ENCODE measurements at places on chromosomes 13 and 19.

DNA sequence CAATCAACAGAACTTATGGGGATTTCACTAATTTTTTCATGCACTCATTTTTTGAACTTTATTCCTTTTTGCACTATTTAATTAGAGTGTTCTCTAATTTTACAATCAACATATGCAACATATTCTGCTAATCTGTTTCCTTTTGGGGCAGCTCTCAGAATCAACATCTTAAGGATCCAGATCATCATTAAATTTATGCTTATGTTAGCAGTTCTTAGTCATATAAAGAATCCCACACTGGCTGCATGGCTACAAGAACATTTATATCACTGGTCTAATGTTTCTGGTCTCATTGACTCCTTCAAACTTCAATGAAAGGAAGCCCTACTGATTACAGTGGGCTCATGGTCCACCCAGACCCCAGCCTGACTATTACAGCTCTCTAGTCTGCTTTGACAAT lies 245.2 kb downstream of the RBM26 start:
- DNase-seq: no peak

GRCh38 chr13:110036060-110036459 lies 249.7 kb upstream of the IRS2 start:
- no peak for DNase-seq

DNA sequence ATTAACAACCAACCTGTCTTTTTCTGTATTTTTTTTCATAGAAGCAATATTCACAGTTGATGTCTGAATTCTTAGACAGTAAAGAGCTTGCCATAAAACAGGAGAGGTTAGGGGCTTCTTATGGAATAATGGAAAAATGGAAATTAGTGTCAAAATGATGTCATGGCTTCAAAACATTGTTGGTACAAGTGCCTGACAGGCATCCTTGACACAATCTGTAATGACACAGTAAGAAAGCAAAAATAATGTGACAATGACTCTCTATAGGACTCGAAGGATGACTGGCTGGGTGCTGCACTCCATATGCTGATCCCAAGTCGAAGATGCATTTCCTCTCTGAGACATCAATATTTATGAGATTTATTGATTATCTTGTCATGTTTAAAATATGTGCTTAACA lies 205.3 kb upstream of the DACH1 start:
- no peak for DNase-seq

GRCh38 chr19:1394252-1395193 lies 6.8 kb downstream of the GAMT start:
- no peak for DNase-seq

GRCh38 chr19:9786342-9786741 lies 17.8 kb upstream of the ZNF846 start:
- DNase-seq: no peak

GRCh38 chr19:9205501-9206113 lies 13.8 kb downstream of the OR7D4 start:
- peak; percentile 21 for DNase-seq

GRCh38 chr13:73995736-73996135 lies 138.5 kb downstream of the KLF12 start:
- no peak for DNase-seq

DNA sequence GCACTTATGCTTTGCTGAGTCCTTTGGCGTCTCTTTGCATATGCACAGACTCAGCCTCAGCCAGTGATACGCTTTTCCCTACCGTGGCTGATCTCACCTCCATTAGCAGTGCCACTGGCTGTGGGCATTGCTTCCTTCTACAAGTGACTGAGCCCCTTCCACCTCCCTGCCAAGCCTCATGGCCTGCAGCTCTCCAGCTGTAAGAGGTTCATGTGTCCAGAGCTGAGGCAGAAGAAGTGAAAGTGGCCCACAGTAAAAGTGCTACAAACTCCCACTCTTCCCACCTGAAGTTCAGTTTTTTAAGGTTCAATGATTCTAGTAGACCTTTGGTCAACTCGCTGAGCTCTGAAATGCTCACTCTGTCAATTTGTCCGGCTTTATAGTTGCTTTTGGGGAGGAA lies 44.7 kb downstream of the SMARCA4 start:
- no peak for DNase-seq

DNA sequence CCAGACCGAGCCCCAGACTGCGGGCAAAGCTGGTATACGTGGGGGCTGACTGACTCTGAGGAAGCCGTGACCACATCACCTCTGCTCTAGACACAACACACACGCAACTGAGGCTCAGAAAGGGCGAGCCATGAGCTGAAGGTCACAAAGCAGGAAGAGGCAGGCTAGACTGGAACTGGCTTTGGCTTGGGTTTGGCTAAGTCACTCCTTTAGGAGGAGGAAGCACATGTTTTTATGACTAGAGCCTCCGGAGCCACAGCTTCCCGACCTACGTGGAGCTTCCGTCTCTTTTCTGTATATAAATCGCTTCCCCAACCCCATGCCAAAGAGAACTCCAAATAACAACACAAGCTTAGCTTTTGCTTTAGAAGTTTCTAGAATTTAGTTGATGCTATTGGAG lies 48.0 kb downstream of the RFX2 start:
- no peak for DNase-seq

DNA sequence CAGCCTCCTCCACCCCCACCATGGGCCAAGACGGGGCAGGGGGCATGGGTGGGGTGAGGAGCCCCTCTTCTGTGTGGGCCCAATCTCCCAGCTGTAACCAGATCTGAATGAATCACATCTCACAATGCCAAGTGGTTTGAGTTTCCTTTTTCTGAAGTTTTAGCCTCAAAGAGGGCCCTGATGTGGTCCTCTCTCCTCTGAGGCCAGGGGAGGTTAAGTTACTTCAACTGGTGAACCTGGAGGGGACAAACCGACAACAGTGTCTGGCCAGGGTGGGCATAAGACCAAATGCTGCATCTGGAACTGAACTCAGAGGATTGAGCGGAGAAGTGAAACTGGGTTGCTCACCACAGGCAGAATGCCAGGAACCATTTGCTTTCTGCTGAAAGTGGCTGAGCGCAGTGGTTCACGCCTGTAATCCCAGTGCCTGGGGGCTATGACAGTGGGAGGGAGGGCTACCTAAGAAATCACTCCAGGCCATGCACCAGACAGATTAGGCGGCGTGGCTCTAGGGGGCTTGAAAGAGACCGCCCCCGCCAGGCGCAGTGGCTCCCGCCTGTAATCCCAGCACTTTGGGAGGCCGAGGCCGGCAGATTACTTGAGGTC lies 15.4 kb upstream of the IRGC start:
- no peak for DNase-seq

GRCh38 chr13:51632591-51633362 lies 48.5 kb downstream of the WDFY2 start:
- no peak for DNase-seq

DNA sequence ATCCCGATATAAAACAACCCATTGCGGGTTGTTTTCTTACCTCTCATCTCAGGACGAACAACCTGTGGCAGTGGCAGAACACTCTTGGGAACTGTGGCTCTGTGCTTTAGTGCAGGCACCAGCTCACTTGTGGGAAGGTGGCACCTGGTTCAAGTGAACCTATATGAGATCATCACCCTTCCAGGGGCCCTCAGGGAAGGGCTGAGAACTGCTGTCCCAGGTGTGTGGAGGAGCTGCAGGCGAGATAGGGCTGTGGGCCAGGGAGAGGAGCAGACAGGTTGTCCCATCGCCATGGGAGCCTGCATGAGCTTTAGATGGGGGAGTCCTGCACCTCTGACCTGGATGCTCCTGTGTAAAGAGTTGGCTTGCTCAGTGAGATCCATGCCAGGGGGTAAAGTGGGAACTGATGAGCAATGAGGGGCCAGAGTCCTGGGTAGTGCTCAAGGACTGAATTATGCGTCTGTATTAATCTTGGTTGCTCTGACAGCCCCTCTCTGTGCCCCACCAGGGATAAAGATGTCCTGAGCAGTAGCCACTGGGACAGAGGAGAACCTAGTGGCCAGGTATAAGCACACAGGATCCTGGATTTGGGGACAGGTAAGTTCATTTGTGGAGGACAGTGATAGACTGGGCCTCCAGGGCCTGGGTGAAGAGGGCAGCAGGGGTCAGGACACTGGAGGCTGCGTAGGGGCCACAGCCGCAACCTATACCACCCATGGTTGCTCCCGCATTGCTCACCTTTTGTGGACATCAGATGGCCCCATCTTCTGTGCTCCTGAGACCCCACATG lies 8.7 kb downstream of the CEACAM4 start:
- no peak for DNase-seq

DNA sequence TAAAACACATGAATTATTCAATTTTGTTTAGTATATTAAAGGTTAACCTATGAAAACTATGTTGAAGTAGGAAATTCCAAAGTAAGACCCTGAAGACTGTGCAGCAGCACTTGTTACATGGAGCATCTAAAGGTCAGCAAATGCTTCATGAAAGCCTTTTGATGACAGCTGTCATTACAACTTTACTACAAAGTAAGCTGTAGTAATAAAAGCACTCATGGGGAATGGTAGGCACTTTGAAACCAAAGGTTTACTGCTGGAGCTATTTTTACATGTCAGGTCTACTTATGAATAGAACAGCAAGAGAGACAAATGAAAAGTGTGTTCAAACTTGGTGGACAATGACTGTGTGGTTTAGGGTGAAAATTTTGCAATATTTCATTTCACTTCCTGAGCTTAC lies 672.5 kb upstream of the PCDH20 start:
- no peak for DNase-seq

GRCh38 chr13:99702687-99703319 lies 201.5 kb downstream of the TM9SF2 start:
- DNase-seq: no peak

- no peak for DNase-seq
Observed at GRCh38 chr13:99124794-99125316, 75.8 kb upstream of the UBAC2 start.

DNA sequence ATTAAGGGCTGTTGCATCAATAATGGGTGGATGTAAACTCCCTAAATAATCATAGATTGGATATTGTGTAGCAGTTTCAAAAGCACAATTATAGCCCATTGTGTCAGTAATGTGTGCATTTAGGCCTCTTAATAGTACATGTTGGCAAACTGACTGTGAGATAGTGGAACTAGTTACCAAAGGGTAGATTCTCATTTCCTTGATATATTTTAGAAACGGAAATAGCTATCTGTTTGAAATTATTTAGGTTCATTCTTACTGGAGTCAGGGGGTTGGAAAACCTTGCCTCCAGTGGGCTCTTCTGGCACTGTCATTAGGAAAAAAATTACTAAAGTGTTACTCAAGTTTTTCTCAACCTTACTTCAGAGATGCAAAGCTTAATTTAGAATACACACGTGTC lies 1074.9 kb downstream of the PCDH17 start:
- no peak for DNase-seq

- DNase-seq: peak; percentile 40
Observed at GRCh38 chr19:5624018-5624663, 1.3 kb downstream of the SAFB start.

Data from large intestine (tissue), 12 donors.